Dermis blood vessel endothelial cell (primary cell): ENCODE measurements at places on chromosomes 7 and 10.
A peak's percentile ranks its signal among the peaks of the same experiment; 100 is the strongest.

GRCh38 chr7:13875496-13876074 lies 113.9 kb downstream of the ETV1 start:
- no peak for DNase-seq

- no peak for DNase-seq
These were observed 17.3 kb upstream of the CUBN start for GRCh38 chr10:17146892-17147291.

DNA sequence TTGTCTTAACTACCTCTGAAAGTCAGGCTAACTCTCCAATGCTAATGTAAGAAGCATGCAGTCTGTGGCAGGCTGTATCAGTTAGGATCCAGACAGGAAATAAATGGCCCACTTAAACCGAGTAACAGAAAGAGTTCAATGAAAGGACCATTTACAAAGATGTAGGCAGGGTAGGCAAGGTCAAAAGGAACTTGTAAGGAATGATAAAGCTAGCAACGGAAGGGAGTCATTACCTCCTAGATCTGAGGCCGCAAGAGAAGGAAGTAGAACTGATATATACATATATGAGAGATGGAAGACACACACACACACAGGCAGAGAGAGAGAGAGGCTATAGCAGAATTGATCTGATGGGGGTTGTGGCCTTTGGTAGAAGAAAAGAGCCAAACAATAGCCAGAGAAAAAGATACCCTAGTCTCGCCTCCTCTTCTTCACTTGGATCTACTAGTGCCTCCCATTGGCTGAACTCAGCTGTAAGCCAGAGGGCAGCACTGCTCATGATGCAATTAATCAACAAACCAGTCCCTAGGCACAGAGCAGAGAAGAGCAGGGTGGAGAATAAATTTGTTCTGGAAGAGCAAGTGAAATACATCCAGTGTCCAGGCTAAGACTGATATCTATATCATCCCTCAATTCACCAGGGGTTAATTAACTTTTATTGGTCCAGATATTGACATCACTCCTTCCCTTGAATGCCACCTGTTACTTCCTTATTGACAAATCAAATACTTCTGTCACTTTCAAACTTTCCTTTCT lies 91.2 kb downstream of the LSMEM1 start:
- DNase-seq, result no peak

DNA sequence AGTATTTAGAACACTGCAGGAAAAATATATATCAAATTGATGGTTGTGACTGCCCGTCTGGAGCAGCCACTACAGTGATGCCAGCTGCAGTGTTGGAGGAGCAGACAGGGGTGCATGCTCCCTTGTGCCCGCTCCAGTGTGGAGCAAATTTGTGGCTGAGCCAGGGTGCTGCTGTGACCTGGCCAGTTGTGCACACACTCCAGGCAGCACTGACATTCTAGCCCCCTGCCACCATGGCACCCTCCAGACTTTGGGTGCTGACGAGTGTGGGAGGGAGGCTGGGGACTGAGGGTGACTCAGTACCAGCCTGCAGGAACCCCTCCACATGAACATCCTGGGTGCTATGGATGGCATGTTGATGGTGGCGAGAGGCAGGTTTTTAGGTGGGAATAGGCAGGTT lies 160.0 kb upstream of the PCDH15 start:
- DNase-seq, result no peak

GRCh38 chr10:44995914-44996669 lies 4.6 kb upstream of the ZNF22 start:
- peak; percentile 98 for DNase-seq

GRCh38 chr10:121736315-121737130 lies 138.3 kb upstream of the FGFR2 start:
- peak; percentile 69 for DNase-seq

DNA sequence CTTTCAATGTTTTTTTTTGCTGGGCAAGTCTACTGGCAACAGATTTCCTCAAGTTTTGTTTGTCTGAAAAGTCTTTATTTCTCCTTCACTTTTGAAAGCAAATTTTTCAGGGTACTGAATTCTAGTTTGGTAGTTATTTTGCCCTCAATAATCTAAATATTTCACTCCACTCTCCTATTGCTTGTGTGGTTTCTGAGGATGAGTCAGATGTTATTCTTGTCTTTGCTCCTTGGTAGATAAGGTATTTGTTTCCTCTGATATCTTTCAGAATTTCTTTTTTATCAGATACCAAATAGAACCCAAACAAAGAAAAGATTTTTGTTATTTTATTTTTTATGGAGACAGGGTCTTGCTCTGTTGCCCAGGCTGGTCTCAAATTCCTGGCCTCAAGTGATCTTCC lies 99.2 kb upstream of the MALRD1 start:
- no peak for DNase-seq

GRCh38 chr10:43424416-43424815 lies 12.5 kb upstream of the ZNF487 start:
- no peak for DNase-seq

DNA sequence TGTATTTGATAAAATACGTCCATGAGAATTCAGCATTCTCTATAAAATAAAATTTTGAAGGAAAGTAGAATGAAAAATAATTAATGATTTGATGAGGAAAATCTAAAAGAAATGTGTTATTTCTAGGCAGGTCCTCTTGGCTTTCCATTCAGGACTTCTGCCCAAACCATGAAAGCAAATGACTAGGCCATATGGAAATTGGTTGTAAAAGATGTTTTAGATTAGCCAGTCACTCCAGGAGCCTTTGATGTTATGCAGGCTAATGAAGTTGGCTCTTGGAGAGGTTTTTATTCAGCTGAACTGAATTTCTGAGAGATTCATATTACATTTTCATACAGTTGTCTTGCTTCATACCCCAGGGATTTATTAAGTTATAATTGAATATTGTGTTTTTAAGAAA lies 452.8 kb downstream of the SDK1 start:
- no peak for DNase-seq

DNA sequence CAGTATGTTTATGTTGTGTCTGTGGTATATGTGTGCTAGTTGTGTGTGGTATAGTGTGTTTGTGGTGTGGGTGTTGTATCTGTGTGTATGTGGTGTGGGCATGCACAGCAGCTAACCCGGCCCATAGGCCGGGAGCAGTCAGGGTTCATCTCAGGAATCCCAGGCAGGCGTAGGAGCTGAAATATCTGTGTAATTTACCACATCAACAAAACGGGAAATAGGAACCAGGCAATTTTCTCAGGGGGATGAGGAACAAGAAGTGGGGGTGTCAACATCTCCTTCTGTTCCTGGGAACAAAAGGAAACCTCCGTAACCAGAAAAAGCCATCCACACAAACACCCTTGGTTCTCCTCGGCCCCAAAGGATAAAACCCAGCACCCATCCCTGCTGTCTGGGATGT lies 24.5 kb upstream of the ZNF488 start:
- no peak for DNase-seq

GRCh38 chr7:44097064-44097932 lies 6.8 kb upstream of the AEBP1 start:
- DNase-seq, result no peak

GRCh38 chr7:141416650-141417270 lies 134.4 kb upstream of the AGK start:
- no peak for DNase-seq

GRCh38 chr10:3668966-3669330 lies 116.1 kb downstream of the KLF6 start:
- DNase-seq, result no peak

DNA sequence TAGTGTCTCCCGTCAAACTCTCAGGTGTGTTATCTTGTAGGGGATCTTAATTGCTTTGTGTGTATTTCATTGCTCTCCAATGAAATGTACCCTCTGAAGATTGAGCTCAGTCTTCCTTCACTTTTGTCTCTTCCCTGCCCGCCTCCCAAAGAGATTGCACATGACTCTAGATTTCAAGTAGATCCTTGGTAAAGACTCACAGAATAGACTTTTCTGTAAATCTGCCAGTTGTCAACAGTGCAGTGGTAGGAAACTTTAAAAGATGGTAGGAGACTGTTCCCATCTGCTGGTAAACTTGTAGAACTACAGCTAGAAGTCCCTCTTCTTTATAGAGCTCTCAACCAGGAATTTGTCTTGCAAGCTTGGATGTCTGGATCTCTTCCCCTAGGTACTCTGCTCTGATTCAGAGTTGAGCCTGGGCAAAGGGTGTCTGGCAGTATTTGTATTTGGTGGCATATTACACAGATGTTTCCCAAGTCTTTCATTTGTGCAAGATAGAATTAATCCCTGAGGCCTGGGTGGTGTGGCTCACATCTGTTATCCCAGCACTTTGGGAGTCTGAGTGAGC lies 9.6 kb downstream of the CCL26 start:
- DNase-seq, result peak; percentile 70

GRCh38 chr10:79089632-79090031 lies 20.9 kb downstream of the ZMIZ1 start:
- no peak for DNase-seq
